ENCODE measurements at places on chromosomes 2 and 18. TPM values are rescaled to one million over a fixed set of nuclear protein-coding genes. Genes with fewer than 3 reads are reported as not detected.

The DYTN gene
- total RNA-seq, result not detected

The CRYGD gene
- not detected for total RNA-seq

The BUB1 gene
- 49.5 TPM for total RNA-seq

The DLGAP1 gene
- total RNA-seq, result 1.7 TPM

The TRABD2A gene
- total RNA-seq, result 2.5 TPM

The EPG5 gene
- 58.5 TPM for total RNA-seq

The COL3A1 gene
- total RNA-seq, result 1,261 TPM

The HAAO gene
- 0.38 TPM for total RNA-seq

The TBC1D8 gene
- 5.8 TPM for total RNA-seq

The KIF1A gene
- total RNA-seq, result not detected

The ABCG5 gene
- total RNA-seq, result not detected

The C18orf54 gene
- 3.1 TPM for total RNA-seq

The IL37 gene
- total RNA-seq, result not detected

The C2orf80 gene
- total RNA-seq, result not detected

The TUBA4A gene
- total RNA-seq, result 38.0 TPM

The GORASP2 gene
- 33.5 TPM for total RNA-seq

The ANKAR gene
- total RNA-seq, result 5.4 TPM

The GKN2 gene
- total RNA-seq, result not detected

The CENPA gene
- 17.4 TPM for total RNA-seq

The IL36RN gene
- under 0.01 TPM for total RNA-seq

The L3MBTL4 gene
- total RNA-seq, result under 0.01 TPM

The TRMT61B gene
- total RNA-seq, result 12.3 TPM

The PROC gene
- total RNA-seq, result under 0.01 TPM

The TNFRSF11A gene
- total RNA-seq, result 2.3 TPM

The CNGA3 gene
- not detected for total RNA-seq

The FOXI3 gene
- total RNA-seq, result not detected

The EMX1 gene
- under 0.01 TPM for total RNA-seq

The PKDCC gene
- 25.1 TPM for total RNA-seq

The VAMP8 gene
- total RNA-seq, result 6.7 TPM

The PLCD4 gene
- total RNA-seq, result 2.3 TPM

The RBKS gene
- 2.3 TPM for total RNA-seq

The CCDC121 gene
- total RNA-seq, result 1.1 TPM

The IFT172 gene
- total RNA-seq, result 26.8 TPM

The INPP5D gene
- under 0.01 TPM for total RNA-seq

The GCKR gene
- 1.9 TPM for total RNA-seq

The ACMSD gene
- 0.28 TPM for total RNA-seq

Measured in regular cardiac myocyte (primary cell).